ENCODE measurements at places on chromosomes 1 and 21.

GRCh38 chr1:226054519-226055327 lies 7.8 kb upstream of the H3-3A start:
- no peak for DNase-seq

- no peak for DNase-seq
Observed at GRCh38 chr1:154996966-154997701, 3.7 kb downstream of the LENEP start.

GRCh38 chr1:18922319-18922726 lies 20.0 kb upstream of the ALDH4A1 start:
- no peak for DNase-seq

- DNase-seq: no peak
Observed at GRCh38 chr21:35506771-35507170, 457.7 kb upstream of the RUNX1 start.

DNA sequence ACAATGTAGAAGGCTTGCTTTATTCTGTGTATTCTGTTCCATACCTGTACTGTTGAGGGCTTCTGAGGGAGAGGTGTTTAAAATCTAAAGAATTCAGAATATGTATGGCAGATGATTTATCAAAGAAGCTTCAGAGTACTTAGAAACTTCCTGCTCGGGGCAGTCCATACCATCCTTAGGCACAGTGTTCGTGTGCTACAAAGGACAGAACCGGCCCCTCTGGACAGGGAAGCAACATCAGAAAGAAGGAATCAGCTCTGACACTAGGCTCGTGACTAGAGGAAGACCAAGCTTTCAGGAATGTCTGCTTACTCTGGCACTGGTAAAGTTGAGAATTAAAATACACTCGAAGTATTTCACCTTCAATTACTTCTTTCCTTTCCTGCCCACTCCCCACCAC lies 14.1 kb downstream of the SELP start:
- no peak for DNase-seq

DNA sequence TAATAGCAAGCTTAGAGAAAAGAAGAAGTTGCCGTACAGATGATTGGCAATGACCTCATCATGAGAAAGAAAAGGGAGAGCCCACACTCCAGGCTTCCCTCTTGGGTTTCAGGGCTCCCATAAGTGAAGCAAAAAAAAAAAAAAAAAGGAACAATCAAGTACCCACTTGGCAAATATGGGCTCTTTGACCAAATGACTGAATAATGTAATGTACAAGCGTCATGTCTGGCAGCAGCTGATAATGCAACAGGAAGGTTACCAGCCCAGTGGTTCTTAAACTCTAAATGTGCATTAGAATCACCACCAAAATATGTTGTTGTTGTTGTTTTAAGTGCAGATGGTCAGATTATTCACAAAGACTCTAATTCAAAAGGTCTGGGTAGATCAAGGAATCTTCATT lies 13.5 kb downstream of the TNFSF4 start:
- no peak for DNase-seq

DNA sequence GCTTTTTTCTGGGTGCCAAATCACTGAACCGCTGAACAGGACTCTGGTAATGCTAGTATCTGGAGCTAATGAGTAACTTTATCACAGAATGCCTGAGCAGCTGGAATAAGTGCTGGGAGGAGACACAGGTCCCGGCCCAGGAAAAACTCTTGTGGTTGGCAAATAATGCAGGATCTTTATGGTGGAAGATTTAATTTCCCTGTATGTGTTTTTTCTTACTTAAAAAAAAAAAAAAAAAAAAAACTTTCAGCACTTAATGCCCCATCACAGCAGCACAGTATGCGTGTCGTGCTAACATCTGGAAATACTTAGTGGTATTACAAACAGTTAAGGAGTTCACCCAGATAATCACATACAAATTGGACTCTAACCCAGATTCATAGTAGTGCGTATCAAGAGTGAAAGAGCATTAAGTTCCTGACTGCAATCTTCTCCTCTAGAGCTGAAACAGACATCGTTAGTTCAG lies 220.7 kb downstream of the TOMM20 start:
- no peak for DNase-seq

- no peak for DNase-seq
Observed at GRCh38 chr1:75062111-75062510, 72.1 kb upstream of the LHX8 start.

DNA sequence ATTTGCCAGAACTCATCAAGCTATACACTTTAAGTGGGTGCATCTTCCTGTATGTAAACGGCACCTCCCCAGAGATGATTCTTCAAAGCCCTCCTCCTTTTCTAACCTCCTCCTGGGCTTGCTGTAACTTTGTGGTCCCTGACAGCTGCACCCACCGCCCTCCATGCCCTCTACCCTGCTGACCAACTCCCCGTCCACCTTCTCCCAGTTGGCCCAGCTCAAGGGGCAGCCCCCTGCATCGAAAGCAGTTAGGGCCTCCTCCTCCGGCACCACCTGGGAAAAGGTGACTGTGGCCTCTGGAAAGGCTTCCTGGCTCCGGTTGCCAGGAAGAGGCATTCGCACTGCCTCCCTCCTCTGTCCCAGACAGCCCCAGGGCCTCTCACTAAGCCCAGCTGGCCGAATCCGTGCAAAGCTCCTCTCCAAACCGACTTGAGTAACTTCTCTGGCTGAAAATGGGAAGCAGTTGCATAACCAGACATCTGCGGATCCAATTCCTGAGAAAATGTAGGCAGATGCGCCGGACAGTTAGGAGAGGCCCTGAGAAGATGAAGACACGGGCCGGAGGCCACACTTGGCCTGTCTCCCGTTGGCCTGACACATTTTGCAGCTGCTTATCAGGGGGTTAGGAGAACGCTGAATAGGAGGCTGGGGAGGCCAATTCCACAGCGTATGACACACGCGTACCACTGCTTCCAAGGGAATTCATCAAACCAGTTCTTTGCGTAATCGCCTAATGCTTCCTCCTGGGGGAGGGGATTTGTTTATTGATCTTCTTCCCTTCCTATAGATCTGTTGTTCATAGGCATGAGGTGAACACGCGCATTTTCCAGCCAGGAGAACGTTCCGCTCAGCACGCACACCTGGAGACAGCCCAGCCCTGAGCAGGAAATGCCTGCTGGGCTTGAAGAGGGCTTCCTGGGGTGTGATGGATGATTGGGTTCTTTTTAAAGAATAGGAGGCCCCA lies 48.7 kb upstream of the COL6A2 start:
- DNase-seq: no peak

GRCh38 chr1:91557039-91557690 lies 56.5 kb downstream of the CDC7 start:
- DNase-seq: no peak
